Stimulated activated CD4-positive, alpha-beta T cell treated with anti-CD3 and anti-CD28 coated beads, Interleukin-1b, Interleukin-23, amount 100 ng/mL, for 1 hour (primary cell): ENCODE measurements at places on chromosomes 4 and X.

GRCh38 chrX:134745636-134746409, 87.6 kb upstream of the PLAC1 start:
- no peak for DNase-seq

GRCh38 chr4:164169591-164169990, 584.3 kb upstream of the SMIM31 start:
- no peak for DNase-seq

DNA sequence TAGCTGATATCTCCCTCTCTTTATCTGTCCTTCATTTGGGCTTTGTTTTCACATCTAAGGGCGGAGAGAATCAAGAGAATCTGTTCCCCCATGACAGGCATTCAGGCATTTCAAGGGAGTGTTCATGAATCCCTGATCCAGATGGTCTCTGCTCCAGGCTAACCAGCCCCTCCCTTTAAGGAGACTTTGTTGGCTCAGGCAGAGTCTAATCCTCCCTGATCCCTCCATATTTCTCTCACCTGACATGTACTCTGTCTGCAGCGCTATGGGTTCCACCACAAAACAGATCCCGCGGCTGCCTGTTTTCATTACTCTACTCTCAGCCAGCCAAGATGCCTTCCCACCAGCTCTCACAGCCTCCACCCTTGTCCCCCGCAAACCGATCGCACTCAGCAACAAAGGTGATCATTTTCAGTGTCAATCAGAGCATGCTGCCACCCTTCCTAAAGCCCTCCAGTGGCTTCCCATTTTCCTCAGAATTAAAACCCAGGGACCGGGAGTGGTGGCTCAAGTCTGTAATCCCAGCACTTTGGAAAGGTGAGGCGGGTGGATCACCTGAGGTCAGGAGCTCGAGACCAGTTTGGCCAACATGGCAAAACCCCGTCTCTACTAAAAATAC, 30.3 kb upstream of the SLC2A9 start:
- DNase-seq: no peak

DNA sequence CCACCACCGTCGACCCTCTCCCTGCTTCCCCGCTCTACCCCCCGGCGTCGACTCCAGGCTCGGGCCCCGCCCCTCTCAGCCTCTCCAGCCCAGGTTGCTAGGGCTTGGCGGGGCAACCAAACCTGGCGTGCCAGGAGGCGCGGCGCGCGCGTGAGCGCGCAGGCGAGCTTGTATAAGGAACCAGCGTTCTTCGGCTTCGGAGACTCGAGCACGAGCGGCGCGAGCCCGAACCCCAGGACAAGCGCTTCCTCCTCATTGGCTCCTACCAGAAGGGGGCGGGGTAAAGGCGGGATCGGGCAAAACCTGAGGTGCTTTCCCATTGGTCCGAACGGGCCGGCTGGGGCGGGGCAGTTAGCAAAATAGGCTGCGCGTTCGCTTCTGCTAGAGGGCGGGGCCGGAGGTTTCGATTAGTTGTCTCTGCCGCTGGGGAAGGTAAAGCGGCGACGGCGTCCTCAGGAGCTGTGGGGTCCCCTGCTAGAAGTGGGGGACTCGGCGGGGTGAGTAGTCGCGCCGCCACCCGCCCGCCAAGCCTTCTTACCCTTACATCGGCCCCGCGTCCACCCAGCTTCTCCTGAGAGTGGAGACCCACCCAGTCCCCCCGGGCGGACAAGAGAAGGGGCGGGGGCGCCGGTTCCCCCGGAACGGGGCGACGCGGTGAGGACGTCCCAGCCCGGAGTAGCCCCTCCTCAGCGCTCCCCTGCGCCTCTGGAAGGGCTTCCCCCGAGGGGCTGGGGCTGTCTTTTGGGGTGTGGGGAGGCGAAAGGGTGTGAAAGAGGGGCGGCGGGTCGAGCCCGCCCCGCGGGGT, at the start of gene CDKL5:
Gene CDKL5, plus strand, starts transcription at position 410 of the 805 bp plus-strand sequence. CDS start 81,489 bp downstream, outside the sequence.
- peak; percentile 86 for DNase-seq

- no peak for DNase-seq
Measured at GRCh38 chr4:54908763-54909162, 216.6 kb downstream of the KDR start.

DNA sequence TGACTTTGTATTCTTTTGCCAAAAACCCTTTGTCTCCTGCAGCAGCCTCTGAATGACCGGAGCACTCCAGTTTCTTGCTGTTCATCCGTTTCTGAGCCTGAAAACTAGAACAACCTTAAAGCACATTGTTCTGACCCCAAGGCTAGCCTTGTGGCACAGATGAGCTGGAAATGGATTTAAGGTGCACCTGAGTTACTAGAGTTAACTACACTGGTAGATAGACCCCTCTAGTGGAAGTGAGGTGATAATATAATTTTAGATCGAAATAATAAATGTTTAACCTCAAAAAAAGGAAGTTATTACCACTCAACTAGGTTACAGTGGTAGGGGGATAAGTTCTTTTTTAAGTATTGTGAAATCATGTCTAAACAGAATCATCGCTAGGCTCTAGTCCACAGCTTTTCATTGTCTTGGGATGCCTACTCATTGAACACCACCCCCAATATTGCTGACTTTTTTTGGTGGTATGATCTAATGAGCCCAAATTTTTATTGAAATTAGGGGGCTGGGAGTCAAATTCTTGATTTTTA, 2.7 kb downstream of the PLS3 start:
- DNase-seq: no peak

- no peak for DNase-seq
Measured at GRCh38 chrX:3550871-3551270, 162.6 kb downstream of the PRKX start.
